ENCODE measurements at places on chromosomes 7 and 10.
A peak's percentile ranks its signal among the peaks of the same experiment; 100 is the strongest.

DNA sequence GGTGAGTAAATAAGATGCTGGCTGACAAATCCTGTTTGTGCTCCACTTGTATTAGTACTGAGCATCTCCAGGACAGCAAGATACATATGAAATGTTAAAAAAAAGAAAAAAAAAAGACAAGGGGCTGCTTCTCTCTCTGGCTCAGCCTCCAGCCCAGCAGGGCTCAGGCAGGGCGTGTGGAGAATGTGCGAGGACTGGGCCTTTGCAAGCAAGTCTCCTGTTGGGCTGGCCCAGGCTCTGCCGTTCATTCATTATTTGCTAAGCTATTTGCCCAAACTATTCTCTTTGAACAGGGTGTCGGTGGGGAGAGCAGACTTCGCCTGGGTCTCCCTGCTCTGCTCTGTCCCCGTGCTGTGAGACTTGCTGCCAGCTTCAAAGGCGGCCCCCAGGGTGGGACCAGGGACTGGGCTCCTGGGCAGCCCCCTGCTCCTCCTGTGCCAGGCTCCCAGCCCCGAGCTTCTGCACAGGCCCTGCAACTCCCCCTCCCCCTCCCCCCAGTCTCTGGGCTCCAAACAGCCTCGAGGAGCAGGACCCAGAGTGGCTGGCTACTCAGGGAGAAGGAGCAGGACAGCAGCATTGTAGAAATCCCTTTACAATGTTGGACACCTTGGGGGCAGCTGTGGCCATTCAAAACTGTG is 25.6 kb upstream of the MGMT start:
- DNase-seq, result no peak

DNA sequence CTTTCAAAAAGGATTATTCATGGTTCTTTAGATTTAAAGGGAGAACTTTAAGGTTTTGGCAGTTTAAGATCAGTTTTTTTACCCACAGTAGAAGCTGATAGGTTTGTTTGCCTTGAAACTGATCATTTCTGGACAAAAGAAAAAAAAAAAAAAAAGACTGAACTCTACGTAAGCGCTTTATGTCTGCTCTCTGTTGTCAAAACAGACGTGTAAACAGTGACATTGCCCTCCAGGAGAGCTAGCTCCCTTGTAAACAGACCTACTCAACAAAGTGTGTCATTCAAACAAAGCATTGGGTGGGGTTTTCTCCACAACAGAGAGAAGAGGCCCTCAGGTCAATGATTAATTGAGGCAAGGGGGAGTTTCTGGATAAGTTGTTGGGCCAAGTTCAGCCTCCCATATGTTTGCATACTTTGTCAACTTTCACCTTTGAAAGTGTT is 568.1 kb upstream of the LRRN3 start:
- no peak for DNase-seq

DNA sequence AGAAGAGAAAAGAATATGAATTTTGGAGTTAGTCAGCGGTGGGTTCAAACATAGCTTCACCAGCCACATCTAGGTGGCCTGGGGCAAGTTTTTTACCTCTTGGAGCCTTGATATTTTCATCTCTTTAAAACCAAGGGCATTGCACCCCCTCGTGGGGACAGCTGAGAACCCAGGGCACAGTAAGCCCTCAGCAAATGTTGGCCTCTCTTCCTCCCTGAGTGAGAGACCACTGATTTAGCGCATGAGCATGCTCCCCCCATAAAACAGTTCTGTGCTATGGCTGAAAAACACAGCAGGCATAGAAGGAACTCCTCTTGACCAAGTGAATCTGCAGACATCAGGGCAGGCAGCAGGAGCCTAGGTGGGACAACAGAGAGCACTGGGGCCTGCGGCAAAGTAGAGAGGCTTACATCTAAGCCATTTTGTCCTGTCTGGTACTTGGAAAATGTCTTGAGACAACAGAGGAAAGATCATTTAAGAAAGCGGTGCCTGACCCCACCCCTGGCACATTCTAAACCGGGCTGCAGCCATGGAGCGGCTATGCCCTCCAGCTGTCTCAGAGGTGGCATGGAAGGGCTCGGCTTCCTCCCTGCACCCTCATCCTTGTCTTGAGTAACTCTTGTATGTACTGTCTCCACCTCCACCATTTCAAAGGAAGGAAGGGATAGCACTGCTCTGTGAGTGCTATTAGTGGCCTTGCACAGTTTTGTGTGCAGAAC is 94.7 kb downstream of the ARHGAP22 start:
- DNase-seq, result no peak

DNA sequence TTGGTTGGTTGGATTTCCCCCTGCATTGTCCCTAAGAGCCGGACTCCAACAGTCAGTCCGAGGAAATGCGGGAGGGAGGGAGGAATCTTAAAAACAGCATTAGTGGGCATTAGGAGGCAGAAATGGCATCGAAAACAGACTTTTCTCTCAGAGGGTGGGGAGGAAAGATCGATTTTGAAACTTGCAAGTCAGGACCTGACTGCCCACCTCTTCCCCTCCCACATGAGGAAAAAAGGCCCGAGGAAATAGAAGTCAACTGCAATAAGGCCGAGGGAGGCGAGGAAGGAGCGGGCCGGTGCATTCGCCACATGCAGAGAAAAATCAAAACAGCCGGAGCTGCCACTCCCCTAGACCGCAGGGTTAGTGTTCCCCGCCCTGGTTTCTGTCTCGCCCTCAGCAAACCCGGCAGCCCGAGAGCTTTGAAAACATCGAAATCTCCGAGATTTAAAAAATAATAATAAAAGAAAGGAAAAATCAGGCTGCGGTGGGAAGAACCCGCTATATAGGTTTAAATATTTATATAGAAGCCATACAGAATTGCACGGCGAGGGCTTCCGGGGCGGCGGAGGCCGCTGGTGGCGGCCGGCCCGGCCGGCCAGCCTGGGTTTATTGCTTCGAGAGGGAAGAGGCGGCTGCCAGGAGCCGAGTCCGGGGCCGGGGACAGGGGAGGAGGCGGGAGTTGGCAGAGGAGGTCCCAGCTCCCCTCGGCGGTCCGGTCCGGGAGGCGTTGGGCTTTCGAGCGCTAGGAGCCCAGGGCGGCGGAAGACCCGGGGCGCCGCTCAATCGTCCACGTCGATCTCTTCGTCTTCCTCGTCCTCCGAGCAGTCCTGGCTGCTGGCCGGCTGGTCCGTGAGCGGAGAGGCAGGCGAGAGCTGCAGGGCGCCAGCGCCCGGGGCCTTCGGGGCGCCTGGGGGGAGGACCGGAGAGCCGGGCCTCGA is 2.5 kb downstream of the LBX1 start:
- no peak for DNase-seq

DNA sequence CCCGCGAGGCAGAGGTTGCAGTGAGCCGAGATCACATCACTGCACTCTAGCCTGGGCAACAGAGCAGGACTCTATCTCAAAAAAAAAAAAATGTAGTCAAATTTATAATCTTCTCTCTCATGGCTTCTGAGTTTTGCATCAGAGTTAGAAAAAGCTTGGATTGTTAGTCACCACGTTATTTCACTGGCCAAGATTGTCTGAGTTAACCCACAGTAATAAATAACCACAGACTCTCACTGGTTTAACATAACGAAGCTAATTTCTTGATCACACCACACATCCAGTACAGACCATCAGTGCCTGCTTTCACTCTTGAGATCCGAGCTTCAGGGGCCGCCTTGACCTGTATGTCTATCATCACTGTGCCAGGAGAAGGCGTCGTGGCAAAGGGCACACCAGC is 116.8 kb upstream of the JCAD start:
- no peak for DNase-seq

- DNase-seq, result no peak
Measured at GRCh38 chr7:22482503-22482902, 17.5 kb downstream of the STEAP1B start.

GRCh38 chr7:41185851-41186250 is 517.0 kb downstream of the INHBA start:
- no peak for DNase-seq

- peak; percentile 55 for DNase-seq
Measured at GRCh38 chr10:11515596-11516430, 95.6 kb downstream of the USP6NL start.

DNA sequence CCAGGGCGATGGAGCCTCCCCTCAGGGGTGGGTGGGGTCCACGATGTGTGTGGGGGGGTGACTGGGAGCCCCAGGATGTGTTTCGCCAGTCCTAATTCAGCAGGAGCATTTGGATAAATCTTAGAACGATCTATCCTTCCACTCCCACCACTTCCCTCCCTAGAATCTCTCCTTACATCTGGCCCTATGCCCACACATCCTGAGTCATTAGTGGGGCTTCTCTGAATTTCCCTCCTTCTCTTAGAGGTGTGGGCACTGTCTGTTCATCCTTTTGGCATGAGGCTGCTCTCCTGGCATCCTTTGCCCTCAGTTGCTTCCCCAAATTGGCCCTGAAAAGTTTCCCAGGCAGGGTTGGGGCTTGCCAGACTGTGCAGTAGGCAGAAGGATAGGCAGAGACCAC is 1.6 kb downstream of the GHRHR start:
- DNase-seq, result no peak

DNA sequence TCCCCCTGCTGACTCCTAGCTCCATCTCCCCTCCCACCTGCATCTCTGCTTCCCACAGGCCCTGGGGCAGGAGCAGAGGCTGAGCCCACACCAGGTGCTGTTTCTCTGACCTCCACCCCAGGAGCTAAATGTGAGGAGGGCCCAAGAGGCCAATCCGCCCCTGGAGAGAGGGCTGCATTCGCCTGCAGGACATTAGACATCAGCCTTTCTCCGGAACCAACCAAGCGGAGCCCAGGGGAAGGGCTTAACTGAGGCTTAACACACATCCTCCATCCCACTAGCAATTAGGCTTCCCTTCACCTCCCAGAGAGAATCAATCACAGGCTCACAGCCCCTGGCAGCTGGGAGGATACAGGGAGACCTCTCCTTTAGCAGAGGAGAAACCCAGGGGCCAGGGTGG is 50.5 kb downstream of the SH3PXD2A start:
- DNase-seq, result no peak

- no peak for DNase-seq
Measured at GRCh38 chr10:109979215-109979614, 28.6 kb upstream of the ADD3 start.

DNA sequence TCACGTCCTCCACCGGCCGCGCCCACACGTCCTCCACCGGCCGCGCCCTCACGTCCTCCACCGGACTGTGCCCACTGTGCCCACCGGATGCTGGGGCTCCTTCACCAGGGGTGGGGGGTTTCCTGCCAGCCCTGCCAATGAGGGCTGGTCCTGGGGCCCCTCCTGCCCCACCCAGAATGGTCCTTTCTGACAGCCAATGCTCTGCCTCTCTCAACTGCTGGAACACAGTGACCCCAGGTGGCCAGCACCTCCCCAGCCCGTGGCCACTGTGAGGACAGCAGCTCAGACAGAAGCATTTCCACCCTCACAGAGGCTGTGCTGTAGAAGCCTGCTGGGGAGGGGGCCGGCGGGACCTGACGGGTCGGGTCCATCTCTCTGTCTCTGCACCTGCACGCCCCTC is 90.1 kb upstream of the DNAAF5 start:
- DNase-seq, result peak; percentile 36

GRCh38 chr10:73095481-73096021 is 1.1 kb downstream of the P4HA1 start:
- DNase-seq, result peak; percentile 62

- DNase-seq, result no peak
Measured at GRCh38 chr7:157587805-157588560, 251.2 kb downstream of the DNAJB6 start.

DNA sequence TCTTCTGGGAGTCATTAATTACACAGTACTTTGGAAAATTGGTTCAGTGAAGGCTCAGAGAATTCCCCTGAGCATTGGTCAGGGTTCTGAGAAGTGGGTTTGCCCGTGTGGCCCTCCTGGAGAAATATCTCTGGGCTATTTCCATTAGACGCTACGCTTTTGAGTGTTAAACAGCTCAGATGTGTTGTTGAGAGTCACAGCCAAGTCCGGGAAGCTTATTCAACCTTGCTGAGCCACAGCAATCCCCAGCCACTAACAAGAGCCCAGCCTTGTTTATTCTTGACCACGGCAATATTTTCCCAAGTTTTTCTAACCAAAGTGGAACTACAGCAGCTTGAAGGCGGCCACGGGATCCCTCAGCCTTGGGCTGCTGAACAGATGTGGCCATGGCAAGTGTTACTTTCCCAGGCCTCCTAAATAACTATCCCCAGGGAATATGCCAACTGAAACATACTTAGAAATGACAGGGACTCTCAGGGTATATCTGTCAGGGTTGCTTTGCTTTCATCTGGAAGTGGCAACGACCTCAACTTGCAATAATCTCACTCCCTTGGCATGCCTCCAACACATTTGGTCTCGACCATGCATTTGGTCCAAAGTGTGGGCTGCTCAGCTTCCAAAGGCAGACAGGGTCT is 214.7 kb downstream of the EMX2 start:
- no peak for DNase-seq

GRCh38 chr7:131106681-131107336 is 220.9 kb upstream of the MKLN1 start:
- peak; percentile 64 for DNase-seq

DNA sequence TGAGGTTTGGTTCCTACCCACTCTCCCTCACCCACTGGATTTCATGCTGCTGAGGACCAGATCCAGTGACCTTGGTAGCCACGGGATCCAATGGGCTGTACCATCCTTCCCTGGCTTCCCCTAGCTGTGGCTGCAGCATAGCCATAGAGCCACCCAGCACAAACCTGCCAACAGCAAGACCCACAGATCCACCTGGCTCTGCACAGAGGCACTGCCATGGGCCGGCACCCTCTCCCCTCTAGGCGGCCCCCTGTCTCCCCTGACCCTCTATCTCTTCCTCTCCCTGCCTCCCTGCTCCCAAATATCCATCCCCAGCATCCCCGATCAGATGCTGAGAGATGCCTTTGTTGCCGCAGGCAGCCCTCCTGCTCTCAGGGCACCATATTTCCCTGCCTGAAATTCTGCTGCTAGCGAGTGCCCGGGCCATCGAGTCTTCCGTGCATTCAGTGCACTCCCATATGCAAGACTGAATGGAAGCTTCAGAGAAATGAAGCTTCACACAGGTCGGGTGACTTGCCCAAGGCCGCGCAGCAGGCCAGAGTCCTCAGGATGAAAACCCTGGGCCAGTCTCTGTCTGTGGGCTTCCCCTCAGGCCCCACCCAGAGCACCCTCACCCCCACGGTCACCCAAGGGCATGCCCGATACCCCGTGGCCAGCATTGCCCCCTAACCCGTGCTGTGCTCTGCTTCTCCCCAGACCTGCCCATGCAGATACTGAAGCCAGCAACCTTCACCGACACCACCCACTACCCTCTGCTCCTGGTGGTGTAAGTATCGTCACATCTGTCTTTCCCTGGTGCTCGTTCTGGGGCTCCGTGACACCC is 130.8 kb downstream of the PAXIP1 start:
- no peak for DNase-seq

DNA sequence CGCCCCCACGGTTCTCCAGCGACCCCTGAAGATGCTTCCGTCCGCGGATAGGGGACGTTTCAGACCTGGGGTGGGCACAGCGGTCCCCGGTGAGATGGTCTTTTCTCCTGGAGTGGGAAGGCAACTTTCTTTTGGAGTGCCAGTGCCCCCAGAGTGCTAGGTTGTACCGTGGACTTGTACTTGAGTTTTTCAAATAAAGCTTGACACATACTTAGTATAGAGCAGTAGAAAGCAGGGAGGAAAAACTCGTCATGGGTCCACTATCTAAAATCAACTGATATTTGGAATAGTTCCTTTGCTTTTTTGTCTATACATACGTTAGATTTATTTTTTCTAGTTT is 28.4 kb downstream of the RBM20 start:
- no peak for DNase-seq
